ENCODE measurements at places on chromosomes 4 and X.

GRCh38 chr4:169492436-169493163 is 119.8 kb downstream of the NEK1 start:
- DNase-seq: peak; percentile 46

DNA sequence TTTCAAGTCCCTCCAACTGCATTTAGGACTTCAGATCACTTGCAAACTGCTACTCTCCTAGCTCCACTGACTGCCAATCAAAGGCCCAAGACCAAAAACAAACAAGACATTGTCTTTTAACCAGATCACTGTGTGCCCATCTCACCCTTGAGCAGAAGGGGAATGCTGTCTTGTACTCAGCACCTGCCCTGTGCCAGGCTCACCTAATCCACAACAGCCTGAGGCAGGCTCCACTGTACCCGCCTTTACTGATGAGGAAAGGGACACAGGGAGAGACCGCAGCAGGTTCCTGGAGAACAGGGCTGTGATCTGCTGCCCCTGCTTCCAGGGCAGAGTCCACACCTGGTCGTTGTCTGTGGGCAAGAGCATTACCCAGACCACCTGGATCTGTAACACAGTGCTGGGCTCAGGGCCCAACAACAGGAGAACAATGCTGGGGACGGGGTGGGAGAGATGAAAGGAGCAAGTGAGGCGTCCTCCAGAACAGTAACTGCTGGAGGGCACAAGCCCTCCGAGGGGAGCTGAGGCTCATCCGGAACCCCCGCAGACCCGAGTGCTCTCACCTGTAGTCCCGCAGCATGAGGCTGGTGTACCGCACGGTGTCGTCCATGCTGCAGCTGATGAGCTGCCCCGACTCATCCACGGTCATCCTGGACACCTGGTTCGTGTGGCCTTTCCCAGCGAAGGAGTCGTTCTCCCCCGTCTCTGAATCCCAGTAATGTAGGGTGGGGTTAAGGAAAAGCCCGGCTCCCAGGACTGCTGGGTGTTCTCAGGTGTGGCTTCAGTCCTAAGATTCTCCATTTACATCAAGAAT is 33.9 kb downstream of the WDR1 start:
- no peak for DNase-seq

- DNase-seq: no peak
Observed at GRCh38 chr4:76659103-76659490, 224.1 kb downstream of the SHROOM3 start.

DNA sequence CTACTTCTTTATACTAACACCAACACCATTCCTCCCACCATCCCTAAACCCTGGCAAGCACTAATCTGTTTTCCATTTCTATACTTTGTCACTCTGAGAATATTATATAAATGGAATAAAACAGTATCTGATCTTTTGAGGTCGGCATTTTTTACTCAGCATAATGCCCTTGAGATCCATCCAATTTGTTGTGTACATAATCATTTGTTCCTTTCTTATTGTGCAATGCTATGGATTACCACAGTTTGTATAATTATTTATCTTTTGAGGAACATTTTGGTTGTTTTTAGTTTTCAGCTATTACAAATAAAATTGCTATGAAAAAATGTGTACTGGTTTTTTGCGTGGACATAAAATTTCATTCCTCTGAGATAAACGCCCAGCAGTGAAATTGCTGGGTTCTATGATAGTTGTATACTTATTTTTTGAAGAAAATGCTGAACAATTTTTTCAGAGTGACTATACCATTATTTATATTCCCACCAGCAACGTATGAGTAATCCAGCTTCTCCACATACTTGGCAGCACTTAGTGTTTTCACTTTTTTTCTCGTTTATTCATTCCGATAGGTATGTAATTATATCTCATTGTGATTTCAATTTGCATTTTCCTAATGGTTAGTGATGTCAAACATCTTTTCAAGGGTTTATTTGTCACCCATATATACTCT is 154.3 kb upstream of the DCAF8L1 start:
- peak; percentile 62 for DNase-seq

GRCh38 chr4:69092190-69092589 is 4.1 kb upstream of the UGT2B7 start:
- peak; percentile 56 for DNase-seq

GRCh38 chr4:176054942-176055341 is 10.7 kb upstream of the WDR17 start:
- DNase-seq: no peak

DNA sequence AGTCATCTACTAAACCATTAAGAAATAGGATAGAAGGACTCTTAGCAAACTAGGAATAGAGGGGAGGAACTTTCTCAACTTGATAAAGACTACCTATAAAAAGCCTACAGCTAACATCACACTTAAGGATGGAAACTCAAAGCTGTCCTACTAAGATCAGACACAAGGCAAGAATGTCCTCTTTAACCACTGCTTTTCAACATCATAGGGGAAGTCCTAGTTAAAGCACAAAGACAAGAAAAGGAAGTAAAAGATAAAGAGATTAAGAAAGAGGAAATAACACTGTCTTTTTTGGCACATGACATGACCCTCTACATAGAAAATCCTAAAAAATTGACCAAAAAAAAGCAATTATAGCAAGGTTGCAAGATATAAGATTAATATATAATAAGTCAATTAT is 136.6 kb downstream of the FBXW7 start:
- DNase-seq: no peak

DNA sequence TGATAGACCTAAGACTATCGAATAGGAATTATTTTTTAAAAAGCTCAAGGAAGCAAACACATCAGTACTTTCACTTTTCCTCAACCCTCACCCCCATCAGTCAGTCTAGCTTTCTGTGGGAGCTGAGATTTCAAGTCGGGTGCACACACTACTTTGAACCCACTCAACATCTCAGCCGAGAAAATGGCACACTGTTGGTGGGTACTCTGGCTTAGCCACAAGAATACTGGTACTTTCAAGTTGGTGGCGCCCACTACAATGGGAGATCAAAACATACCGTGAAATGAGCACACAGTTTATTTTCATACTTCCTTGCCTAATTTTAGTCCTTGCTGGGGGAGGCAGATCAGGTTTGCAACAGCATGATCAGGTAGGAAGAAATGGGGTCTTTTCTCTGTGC is 10.2 kb downstream of the CD40LG start:
- no peak for DNase-seq

DNA sequence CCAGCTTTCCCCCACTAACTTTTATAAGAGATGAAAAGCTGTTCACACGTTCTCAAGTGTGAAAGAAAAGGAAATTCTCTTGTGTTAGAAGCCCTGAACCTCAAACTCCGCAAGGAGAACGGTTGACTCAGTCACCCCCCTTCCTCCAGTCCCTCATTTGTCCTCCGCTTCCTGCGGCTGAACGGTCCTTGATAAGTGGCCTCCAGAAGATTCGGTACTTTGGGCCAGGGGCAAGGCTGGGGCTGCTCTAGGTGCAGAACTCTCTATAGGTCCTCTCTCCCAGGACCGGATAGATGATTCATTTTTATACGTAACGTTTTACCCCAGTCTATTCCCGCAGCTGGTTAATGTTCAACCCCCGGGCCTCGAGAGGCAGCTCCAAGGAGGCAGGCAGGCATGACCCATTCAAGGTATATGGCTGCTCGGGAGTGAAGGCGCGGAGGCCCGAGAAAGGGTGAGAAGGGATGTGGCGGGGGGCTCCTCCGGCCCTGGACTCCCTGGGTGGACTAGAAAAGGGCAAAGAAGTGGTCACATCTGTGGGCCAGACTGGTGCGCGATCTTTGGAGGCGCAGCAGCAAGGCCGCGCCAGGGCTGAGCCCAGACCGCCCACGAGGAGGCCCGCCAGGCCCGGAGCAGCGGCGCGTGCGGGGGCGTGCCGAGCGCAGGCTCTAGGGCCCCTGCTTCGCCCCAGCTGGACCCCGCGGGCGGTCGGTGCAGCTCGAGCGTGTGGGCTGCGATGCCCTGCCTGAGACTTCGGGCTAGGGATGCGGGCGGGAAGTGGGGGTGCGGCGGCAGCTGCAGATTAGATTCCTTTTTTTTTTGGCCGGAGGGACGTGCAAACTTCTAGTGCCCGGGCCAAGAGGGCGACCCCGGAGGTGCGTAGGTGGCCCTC is 11.7 kb downstream of the PITX2 start:
- no peak for DNase-seq

DNA sequence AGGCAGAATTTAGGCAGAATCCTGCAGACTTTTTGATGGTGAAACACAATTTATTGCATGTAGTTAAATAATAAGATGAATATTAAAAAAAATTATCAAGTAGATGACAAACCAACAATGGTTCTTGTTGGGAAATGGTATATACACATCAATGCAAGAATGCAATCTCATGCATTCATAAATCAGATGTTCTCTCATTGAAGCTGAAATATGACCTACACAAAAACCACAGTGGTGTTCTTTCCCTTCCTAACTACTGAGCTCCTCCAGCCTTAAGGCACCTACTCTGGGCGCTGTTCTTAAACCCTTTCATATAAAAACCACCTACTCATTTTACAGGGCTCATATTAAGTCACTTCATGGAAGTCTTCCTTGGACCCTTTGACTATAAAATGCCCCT is 64.1 kb downstream of the ANTXR2 start:
- no peak for DNase-seq

- DNase-seq: no peak
Observed at GRCh38 chrX:13794417-13794816, 22.5 kb downstream of the GPM6B start.

GRCh38 chrX:82648062-82648461 is 860.0 kb upstream of the POU3F4 start:
- DNase-seq: no peak

GRCh38 chr4:627347-628125 is 2.2 kb downstream of the PDE6B start:
- DNase-seq: no peak

GRCh38 chr4:87851332-87851731 is 18.6 kb downstream of the MEPE start:
- no peak for DNase-seq

DNA sequence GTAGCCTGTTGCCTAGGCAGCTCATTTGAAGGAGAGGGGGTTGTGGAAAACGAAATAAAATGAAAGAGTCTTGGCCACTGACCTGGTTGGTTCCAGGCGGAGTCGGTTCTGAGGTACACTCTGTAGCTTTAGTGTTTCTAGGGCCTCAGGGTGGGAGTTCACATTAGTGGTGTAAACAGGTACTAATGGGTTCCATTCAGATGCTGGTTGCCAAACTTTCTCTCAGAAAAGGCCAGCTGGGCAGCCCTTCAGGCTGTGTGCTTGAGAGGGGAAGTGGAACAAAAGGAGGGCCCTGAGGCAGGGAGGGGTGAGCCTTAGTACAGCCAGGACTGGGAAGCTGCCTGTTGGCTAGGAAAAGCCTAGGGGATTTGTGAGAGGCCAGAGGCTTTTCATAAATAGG is 24.8 kb downstream of the NHSL2 start:
- no peak for DNase-seq

DNA sequence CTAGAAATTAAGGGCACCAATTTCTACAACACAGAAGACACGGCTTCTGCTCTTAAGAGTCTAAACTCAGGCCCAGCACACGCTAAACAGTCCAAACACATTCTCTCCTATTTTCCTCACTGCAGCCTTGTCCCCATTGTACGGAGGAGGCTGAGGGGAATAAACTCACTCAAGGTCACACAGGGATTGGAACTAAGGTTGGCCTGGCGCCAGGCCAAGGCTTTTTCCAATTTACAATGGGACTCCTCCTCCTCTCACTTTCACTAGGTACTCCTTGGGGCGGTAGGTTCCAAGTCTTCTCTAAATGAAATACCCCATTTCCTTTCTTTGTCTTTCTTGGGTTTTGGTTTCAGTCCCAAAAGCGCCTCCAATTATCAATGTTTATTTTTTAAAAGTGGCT is 48.7 kb upstream of the CRMP1 start:
- no peak for DNase-seq

DNA sequence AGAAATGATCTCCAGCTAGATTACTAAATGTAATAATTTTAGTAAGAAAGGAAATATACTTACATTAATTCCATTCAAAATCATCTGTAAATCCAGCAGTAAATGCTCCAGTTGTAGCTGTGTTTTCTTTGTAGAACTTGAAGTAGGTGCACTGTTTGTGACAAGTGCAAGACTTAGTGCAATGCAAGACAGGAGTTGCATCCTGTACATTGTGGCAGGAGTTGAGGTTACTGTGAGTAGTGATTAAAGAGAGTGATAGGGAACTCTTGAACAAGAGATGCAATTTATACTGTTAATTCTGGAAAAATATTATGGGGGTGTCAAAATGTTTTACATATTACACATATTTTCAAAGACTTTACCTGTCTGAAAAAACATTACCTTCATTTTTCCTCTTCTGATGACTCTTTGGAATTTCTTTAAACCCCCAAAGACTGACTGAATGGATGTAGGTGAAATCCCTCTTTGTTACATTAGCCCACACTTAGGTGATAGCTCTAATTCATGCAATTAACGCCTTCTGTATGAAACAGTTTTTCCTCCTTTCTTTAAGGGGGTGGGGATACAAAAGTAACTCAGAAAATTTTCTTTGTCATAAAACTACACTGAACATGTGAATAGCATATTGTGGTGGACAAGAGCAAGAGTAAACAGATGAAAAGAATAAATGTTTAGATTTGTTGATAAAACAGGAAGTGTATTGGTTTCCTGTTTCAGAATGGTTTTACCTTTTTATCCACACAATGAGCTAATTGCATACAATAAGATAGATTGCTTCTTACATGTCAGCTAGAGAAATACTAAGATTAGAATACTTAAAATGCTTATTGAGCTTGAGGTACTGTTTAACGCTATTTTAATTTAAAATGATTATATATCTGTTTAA is at the start of gene IL2:
Gene IL2, minus strand, starts transcription at position 495 of the 886 bp plus-strand sequence. Its CDS starts 285 bp downstream, at position 210.
- DNase-seq: no peak

DNA sequence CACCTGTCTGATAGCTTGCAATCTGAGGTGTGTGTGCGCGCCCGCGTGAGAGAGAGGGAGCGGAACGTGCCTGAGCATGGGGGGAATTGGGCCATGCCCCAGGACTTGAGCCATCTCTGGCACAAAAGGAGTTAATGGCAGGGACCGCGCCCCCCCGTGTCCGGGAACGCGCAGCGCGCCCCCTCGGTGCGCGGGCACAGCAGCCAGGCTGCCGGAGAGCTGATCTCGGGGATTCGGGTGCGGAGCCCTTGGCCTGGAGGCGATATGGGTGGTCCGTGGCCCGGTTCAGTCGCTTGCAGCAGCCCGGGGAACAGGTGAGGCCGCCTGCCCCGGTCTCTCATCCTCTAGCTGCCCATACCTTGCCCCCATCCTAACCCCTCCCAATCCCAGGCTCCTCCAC is at the start of gene NLGN3:
Gene NLGN3, plus strand, starts transcription at position 191 of the 400 bp plus-strand sequence. CDS start 2,909 bp downstream, outside the sequence.
- no peak for DNase-seq

DNA sequence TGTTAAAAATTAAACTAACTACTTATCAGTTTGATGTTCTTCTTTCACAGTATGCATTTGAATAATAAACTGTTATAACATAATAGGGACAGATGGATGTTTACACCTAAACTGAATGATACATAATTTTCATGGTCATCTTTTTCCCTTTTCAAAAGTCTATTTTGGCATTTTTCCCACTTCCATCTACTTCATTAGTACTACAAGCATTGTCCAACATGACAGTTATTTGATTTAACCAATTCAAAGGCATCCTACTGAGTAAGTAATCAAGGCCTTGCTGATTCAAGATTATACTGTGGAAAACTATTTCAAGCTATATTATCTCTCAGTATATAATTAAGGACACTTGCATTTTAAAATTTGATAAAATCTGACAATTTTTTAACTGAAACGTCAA is 212.9 kb downstream of the FAT4 start:
- no peak for DNase-seq

GRCh38 chrX:75181721-75182120 is 25.6 kb upstream of the ABCB7 start:
- peak; percentile 24 for DNase-seq

GRCh38 chr4:47498899-47499298 is 13.8 kb downstream of the ATP10D start:
- DNase-seq: no peak
